NT2/D1 (cell line): ENCODE measurements at places on chromosomes 2 and 18.

DNA sequence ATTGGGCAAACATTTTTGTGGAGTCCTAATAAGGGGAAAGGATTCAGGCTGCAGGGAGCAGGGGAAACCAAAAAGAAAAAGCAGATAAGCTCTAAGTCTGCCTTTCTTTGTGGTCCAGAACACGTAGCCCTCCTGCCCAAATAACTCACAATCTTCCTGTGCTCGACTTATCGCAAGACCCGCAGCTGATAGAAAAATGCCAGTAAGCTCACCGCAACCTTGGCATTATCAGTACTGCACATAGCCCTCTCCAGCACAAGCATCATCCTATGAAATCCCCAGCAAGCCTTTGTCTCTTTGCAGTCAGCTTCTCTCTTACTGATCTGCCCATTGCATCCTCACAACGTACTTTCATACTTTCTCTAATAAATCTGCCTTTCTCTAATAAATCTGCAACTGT is 202.4 kb upstream of the HNRNPA3 start:
- no peak for DNase-seq

DNA sequence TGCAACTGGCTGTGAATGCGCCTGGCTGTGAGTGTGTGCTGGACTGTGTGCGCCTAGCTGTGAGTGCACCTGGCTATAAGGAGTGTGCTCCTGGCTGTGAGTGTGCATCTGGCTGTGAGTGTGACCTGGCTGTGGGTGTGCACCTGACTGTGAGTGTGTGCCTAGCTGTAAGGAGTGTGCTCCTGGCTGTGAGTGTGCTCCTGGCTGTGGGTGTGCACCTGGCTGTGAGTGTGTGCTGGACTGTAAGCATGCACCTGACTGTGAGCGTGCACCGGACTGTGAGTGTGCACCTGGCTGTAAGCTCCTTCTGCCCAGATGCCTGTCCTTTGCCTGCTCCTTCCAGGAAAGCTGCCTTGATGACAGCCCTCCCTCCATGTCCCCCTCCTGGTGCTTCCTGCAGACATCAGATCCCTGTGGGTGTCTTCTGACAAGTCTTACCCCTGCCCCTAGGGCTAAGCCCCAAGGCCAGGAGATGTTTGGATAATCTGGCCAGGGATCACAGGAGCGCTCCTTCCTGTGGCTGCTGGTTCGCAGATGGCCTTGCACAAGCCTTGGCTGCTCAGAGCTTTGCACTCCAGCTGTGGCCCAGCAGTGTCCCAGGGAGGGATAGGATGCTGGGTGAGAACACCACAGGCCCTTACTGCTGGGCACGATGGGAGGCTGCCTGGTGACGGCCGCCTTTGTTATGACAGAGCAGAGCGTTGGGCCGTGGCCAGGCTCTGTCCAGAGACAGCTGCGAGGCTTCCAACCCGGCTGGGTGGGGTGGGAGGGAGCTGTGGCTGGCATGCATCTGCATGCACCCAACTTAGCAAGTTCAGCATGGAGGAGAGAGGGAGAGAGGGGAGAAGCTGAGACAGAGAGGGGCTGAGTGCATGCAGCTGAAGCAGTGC is 89.9 kb downstream of the GLI2 start:
- DNase-seq = no peak

DNA sequence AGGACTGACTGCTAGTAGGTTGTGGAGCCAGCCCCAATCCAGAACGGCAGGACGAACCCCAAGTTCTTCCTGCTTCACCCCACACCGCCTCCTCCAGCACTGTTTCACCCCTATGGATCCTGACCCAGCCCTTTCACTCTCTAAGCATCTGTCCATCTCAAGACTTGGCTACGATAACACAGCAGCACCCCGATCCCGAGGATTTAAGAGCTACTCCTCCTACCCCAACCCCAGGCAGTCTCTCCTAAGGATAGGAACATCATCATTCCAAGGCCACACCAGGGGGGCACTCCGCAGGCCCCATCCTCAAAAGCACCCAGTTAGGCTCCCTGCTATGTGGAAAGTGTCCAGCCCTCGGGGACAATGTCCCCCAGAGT is 645 bp downstream of the KCTD18 start:
- no peak for DNase-seq

GRCh38 chr2:160472839-160473251 is 20.8 kb downstream of the RBMS1 start:
- no peak for DNase-seq

DNA sequence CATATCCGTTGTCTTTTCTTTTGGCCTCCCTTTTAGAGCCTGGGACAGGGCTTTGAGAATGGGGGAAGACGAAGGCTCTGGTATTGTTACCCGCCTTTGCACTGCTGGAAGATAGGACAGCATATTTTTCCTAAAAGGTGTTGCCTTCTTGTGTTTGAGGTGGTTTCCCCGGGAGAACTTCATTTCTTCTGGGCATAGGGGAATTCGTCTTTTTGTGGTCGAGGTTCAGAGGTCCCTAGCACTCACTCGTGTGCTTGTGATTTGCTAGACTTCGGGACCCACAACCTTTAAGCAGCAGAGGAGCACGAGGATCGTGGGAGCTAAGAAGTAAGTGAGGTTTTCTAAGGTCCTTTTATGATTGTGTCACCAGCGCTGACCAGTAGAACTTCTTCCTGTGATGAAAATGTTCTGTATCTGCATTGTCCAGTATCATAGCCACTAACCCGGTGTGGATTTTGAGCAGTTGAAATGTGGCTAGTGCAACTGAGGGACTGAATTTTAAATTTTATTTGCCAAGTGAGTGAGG is 611 bp downstream of the ZNF512 start:
- DNase-seq = no peak

DNA sequence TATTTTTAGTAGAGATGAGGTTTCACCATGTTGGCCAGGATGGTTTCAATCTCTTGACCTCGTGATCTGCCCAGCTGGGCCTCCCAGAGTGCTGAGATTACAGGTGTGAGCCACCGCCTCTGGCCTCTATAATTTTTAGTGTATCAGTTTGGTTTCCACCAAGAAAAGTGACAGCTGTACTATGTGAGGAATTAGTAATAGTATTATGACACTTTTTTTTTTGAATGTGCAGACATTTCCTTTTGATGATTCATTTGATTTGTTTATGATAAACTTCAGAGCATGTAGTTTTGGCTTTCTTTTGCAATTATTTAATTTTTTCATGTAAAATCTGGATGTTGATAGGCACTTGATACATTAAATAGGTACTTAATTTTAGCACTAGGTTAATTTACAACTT is 61.5 kb downstream of the PTPN4 start:
- no peak for DNase-seq

DNA sequence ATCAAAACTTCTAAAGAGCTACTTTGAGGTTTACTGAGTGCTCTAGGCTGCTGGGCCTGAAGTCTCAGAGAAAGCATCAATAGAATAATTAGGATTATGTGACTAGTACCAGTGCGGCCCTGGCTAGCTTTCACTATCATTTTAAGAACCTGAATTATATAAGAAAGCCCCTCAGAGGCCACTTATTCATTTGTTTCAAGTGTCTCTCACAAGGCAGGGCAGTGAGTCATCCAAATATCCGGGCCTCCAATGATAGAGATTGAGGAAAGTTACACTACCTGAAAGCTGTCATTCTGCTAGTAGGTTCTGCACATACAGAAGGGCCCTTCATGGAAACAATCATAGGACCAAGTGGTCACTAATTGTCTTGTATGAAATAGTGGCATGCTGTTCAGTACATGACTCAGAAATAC is 193.1 kb downstream of the L3MBTL4 start:
- DNase-seq = no peak

DNA sequence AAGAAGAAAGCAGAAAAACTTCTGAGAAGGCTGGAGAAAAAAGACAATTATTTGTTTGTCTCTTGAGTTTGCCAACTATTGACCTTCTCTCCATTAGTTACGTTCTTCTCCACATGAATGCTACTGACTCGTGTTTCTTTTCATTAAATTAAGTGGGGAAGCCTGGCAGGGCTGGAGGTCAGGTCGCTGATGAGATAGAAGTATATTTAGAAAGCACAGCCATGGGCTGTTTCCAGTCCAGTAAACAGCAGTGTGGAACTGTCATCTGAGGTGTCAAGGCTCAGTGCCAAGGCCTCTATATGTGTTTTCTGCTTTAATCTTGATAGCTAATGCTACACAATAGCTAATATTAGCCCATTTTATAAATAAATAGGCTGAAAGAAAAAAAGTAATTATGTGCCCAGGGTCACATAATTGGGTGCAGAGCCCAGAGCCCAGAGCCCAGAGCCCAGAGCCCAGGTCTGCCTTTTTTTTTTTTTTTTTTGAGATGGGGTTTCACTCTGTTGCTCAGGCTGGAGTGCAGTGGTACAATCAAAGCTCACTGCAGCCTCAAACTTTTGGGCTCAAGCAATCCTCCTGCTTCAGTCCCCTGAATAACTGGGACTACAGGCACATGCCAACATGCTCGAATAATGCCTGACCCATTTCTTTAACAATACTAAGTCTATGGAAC is 6.3 kb downstream of the MSGN1 start:
- no peak for DNase-seq

DNA sequence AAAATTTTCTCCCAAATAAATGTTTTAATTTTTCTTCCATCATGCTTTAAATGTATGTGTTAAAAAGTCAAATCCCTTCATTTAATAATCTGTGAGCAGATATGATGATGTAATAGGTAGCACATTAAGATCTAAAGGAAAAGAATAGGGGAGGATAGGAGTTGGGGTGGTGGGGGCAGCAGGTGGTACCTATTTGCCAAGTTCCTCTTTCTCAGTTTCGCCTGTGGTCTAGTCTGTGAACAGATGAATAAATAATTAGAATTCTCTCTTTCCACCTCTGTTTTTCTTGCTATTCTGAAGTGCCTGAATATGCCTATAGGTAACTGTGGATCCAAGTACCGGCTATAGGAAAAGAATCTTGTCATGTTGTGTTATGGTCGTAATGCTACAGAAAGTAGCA is 152.5 kb downstream of the NRXN1 start:
- DNase-seq = no peak

- no peak for DNase-seq
These were observed 5.4 kb upstream of the ZAP70 start for GRCh38 chr2:97708048-97708380.

DNA sequence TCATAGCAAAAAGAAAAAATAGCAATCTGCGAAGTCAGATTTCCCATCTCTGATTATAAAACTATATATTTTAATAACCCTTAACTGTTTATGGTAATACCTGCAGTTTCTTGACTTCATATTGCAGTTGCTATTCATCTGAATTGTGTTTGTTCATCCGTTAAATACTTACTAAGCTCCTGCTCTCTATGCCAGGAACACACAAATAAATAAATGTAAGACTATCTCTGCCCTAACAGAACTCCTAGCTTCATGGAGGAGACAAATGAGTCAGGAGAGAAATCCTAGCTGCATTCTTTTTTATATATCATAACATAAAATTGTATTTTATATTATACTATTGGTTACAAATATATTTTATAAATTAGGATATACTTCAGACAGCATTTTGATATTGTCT is 61.2 kb downstream of the MALT1 start:
- no peak for DNase-seq

GRCh38 chr2:151198645-151199044 is 63.0 kb downstream of the RBM43 start:
- DNase-seq = no peak
